ENCODE measurements at places on chromosomes 2 and 18.

DNA sequence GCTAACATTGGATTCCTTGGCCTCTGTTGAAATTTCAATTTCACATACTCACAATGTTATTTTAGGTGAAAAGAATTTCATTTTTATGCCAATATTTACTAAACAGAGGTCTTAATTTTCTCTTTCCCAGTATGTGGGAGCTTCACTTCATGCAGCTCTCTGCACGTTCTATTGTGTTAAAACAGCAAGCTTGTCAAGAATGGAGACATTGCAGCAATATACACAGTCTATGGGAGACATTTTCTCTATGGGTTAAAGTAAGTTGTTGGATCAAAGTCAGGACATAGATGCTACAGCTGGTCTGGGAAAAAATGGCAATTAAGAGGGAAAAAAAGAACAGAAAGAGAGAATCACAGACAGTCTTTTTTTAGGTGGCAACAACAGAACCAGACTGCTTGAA is 70.4 kb upstream of the ARHGAP15 start:
- DNase-seq = no peak

GRCh38 chr2:224747765-224748164 is 31.6 kb upstream of the CCDC195 start:
- DNase-seq = no peak

- no peak for DNase-seq
These were observed 554 bp downstream of the ASIC4 start for GRCh38 chr2:219514836-219515235.

DNA sequence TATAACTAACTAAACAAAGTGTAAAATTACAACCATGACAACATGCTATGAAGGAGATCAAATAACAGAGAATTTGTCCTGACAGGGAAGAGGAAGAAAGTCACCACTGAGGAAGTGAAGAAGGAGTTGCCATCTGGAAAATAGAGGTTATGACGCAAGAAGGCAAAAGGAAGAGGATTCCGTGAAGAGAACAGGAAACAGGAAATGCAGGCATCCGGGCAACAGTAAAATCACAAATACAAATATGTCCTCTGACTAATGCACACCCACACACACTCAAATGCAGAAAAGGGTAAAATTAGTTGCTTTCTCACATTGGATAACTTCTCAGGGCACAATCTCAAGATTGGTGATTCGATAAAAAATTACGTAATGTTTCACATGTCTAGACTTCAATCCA is 278.4 kb downstream of the TMX3 start:
- DNase-seq = no peak

DNA sequence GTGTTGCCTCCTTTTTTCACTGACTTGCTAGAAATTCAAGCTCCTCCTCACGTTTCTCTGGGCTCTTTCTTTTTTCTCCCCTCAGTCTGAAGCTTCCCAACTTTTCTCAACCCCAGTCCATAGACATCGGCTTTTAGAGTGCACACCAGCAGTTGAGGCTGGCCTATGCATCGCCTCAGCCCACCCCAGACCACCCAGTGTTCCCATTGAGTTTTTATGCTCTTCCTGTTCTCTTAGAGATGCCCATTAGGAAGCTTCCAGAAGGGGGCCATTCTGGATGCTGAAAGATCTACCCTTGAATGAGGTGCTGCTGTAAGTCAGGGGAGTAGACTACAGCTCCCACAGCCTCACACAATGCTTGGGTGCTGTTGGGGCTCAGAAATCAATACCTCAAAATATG is 12.0 kb upstream of the GYPC start:
- DNase-seq = no peak

- peak; percentile 45 for DNase-seq
These were observed 71.1 kb upstream of the TFCP2L1 start for GRCh38 chr2:121356058-121356640.

DNA sequence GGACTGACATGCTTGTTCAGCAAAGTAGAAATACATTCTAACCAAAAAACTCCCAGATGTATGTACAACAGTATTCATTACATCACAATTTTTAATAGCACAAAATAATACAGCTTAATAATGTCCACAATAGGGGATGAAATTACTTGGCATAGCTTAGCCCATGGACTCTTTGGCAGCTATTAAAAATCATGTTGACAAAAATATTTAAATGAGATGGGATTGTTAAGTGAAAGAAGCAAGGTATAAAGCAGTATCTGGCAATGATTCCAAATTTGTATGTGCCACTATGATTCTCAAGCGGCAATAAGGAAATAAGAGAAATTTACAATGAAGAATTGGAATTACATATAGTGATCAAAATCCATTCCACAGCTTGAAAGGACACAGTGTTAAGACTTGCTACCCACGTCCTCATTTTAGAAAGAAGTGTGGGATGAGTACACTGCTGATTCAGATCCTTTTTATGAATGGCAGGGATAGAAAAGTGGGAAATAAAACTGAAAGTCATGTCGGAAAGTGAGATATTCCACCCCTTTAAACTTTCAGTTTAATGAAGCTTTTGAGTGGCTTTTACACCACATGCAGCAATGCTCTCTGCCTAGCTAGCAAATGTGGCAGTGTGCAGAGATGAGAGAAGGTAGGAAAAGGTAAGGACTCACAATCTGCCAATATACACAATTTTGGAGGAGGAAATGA is 2.4 kb downstream of the GAREM1 start:
- DNase-seq = no peak

DNA sequence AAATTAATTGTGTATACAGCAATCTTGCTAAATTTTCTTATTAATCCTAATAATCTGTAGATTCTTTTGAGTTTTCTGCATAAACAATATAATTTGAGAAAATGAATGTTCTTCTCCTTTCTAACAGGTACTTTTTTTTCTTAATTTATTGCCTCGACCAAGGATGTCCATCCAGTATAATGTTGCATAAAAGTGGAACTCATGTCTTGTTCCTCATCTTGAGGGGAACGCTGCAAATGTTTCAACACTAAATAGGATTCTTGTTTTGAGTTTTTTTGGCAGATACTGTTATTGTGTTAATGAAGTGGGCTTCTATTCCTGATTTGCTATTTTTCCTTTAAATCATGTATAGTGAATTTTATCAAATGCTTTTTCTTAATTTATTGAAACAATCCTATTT is 244.4 kb upstream of the REV1 start:
- no peak for DNase-seq

DNA sequence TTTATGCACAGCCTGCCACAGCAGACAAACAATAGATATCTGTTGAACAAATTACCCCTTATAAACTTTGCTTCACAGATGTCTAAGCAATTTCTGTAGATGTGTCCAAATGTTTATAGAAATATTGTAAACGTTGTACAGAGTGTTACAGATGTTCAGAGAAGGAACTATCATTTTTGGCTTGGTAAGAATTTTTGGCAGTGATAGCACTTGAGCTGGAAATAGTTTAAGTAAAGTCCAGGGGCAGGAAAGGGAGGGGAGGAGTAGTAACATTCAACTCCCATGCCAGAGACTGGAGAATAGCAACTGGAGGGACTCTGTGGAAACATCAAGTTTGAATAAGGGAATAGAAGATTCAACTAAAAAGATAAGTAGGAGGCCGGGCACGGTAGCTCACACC is 4.4 kb downstream of the PTRHD1 start:
- DNase-seq = no peak

- peak; percentile 16 for DNase-seq
These were observed at the start of gene SYT4 for GRCh38 chr18:43277164-43277600. Gene SYT4 (minus strand): TSS chr18:43277490. CDS start chr18:43277281, 209 bp downstream.

DNA sequence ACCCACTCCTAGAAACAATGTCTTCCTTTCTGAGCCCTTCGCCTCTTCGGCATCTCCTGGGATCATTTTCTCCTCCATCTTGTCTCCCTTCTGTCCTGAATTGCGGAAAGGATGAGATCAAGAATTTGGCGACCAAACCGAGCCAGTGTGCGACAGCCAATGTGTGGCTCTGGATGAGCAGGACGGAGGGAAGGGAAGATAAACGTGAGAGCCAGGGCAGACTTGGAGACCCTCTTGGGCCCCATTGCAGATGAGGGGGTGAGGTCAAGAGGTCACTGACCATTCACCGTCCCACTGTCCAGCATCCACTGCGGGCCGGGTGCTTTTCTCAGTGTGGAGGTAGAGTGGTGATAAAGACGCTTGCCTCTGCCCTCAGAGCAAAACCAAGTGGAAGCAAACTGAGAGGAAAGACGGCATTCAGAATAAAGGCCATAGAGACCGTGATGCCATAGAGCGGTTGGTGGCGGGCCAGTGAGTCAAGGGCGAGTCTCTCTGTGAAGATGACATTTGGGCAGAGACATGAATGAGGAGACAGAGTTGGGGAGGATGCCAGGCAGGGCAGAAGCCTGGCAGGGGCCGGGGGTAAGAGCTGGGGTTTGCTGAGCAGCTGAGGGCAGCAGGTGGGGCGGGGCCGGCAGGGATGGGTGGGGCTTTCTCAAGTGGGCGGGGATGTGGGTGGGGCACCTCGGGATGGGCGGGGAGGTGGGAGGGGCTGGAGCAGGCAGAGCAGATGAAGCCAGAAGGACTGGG is 55.6 kb downstream of the ACAA2 start:
- DNase-seq = no peak

- no peak for DNase-seq
These were observed 5.6 kb downstream of the ADRA2B start for GRCh38 chr2:96110621-96111256.

GRCh38 chr2:175698061-175698460 is 304.0 kb downstream of the LNPK start:
- DNase-seq = no peak

GRCh38 chr2:200615247-200615646 is 29.4 kb downstream of the AOX1 start:
- DNase-seq = peak; percentile 79

DNA sequence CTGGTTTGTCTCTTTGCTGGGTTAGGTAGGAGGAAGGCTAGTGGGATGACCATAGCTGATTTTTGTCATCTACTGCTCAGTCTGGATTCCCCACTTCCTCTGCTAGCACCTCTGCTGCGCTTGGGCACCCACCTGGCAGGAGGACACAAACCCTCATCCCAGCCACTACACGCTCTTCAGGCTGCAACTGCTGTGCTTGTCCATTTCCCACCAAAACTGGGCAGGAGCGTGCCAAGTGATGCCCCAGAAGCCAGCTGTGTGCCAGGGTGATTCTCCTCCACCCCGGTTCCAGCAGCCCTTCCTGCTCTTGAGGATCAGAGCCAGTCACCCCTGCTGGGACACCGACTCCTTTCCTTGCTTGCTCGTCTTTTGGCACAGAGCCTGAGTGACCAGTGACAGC is 15.7 kb upstream of the PER2 start:
- no peak for DNase-seq

- no peak for DNase-seq
These were observed 63.1 kb upstream of the B3GNT7 start for GRCh38 chr2:231332388-231332787.

DNA sequence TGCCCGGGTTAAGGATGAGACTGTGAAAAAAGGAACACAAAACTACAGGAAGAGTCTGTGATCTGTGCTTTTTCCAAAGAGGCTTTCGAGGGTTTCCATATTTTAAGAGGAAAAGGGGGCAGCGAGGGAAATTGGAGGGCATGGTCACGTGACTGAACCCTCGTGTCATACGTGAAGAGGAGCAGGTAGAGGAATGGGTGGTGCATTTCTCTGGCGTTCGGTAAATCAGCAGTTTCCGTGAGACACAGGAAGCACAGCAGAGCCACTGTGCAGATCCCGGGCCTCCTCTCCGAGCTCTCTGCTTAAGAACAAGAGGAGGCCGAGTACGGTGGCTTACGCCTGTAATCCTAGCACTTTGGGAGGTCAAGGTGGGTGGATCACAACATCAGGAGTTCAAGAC is 219.7 kb downstream of the NDUFA10 start:
- DNase-seq = no peak

- no peak for DNase-seq
These were observed 298.4 kb upstream of the MMADHC start for GRCh38 chr2:149885946-149886345.

- DNase-seq = no peak
These were observed 834 bp downstream of the PDCL3 start for GRCh38 chr2:100563407-100564247.

DNA sequence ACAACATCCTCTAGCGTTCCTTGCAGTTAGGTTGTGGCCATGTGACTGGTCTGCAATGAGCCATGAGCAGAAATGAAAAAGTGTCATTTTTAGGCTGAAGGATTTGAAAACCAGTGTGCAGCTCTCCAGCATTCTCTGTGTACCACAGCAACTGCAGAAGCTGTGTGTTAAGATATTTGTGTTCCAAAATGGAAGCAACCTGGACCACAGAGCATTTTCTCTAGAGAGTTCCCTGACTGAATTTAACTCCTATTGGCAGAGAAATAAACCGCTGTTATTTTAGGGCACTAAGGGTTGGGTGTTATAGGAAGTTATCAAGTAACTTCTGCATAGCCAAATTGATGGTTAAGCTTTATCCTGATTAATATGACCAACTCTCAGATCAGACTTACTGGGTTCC is 257.2 kb upstream of the THUMPD2 start:
- no peak for DNase-seq

- no peak for DNase-seq
These were observed 16.2 kb downstream of the SUCLG1 start for GRCh38 chr2:84442888-84443287.

- peak; percentile 75 for DNase-seq
These were observed at the start of gene MTCL1 for GRCh38 chr18:8705238-8705960. Gene MTCL1 (plus strand): TSS chr18:8705556. CDS start chr18:8705661, 105 bp downstream.

DNA sequence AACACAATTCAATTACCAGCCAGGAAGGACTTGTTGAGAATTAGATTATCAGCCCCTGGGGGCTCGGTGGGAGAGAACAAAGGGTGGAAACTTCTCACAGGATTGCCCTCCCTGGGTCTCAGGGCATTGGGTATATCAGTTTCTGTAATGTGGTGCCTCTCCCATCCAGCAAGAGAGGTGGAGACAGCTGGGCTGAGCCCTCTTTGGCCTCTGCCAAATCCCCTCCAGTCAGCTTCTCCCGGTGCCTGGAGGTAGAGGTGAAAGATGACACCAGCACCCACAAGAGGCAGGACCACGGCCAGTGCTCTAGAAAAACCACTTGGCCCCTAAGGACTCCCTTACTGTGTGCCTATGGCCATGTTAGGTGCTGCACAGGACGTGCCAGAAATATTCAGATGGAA is 179.7 kb downstream of the HAUS1 start:
- no peak for DNase-seq

- DNase-seq = no peak
These were observed 113.1 kb upstream of the PARD3B start for GRCh38 chr2:204432196-204432595.

DNA sequence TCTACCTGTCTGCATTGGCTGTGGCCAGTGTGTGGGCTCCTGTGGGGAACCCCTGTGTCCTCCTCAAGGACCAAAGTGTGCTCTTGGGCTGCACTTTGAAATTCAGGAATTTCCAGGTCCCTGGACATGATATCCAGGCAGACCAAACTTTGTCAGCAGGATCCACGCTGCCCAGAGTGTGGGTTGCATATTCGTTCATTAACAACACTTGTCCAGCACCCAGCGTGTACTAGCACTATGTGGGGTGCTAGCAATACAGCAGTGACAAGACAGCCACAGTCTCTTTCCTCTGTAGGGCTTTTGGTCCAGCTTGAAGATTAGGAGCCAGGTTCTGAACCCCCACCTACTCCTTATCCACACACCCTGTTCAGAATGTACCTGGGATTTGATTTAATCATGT is 304.5 kb downstream of the ZNF521 start:
- no peak for DNase-seq

Measured in fibroblast of skin of abdomen (primary cell).